Karpas-422 (cell line): ENCODE measurements at places on chromosomes 1 and 21.

- DNase-seq, result no peak
These were observed 660.1 kb upstream of the CAMK1G start for GRCh38 chr1:208923456-208923855.

GRCh38 chr1:234500269-234500668, 21.3 kb upstream of the TARBP1 start:
- DNase-seq, result peak; percentile 39

DNA sequence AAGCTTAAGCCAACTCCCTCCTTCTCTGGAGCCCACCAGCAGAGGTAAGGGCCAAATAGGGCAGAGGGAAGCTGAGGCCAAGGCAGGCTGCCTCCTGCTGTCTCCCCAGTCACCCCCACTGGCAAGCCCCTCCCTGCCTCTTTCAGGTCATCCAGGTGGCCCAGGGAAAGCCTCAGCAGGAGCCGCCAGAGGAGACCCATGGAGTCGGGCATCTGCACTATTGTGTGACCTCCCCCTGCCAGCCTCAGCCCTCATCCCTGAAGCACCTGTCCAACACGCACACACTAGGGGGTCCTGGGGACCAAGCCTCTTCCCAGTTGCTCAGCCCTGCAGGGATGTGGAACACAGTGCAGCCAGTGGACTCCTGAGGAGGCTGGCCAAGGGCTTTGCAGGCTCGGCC, 5.3 kb upstream of the NAXE start:
- no peak for DNase-seq

DNA sequence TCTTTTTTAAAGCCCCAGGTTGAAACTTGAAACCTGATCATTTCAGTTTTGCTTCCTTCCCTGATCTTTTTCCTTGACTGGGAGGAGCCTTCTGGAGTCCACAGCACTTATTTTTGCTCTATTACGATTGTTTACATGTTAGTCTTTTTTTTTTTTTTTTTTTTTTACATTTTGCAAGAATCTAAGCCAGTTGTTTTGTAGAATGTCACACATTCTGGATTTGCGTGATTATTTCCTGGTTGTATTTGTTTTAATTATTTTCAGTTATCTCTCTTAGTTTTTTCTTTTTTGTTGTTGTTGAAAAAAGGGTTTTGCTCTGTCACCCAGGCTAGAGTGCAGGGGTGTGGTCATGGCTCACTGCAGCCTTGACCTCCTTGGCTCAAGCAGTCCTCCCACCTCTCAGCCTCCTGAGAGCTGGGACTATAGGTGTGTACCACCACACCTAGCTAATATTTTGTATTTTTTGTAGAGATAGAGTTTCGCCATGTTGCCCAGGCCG, 32.8 kb downstream of the OSBPL9 start:
- no peak for DNase-seq

- DNase-seq, result peak; percentile 71
These were observed 38.9 kb downstream of the LEPR start for GRCh38 chr1:65459397-65459768.
